NCI-H446 (cell line): ENCODE measurements at places on chromosomes 12 and 14.

- DNase-seq: peak; percentile 35
These were observed 144.7 kb downstream of the ALX1 start for GRCh38 chr12:85424581-85425348.

GRCh38 chr12:50296554-50296953 lies 13.2 kb upstream of the LIMA1 start:
- no peak for DNase-seq

GRCh38 chr12:77599782-77600467 lies 230.8 kb upstream of the NAV3 start:
- no peak for DNase-seq

GRCh38 chr12:89225808-89226411 lies 126.4 kb downstream of the DUSP6 start:
- no peak for DNase-seq

DNA sequence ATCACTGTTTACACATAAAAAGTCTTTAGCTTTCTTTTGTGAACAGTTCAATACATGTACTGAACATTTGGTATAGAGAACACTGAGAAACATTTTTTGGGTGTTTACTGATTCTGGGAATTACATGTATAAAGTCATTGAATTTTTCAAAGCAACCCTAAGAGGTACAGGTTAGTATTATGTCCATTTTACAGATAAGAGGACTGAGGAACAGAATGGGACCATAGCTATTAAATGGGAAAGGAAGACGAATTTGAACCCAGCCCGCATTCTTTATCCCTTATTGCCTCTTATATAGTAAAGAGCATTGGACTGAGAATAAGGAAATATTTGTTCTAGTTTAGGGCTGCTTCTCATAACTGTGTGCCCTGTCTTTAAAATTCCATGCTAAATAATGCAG lies 889 bp upstream of the KANSL2 start:
- DNase-seq: no peak

DNA sequence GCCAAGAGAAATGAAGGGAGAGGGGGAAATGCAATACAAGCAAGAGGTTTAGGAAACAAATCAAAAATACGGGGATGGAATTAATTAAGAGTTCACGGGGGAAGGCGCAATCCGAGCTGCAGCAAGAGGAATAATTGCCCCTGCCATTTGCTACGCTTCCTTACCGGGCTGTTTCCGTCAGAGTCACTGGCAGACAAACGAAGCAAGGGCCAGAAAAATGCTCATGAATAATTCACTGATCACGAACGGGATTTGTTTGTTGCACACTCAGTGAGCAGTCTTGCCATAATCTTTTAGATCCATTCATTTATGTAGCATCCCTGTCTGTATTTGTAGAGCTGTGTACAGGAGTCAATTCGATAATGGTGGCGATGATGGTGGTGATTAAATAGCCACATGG lies 39.0 kb downstream of the PLXNC1 start:
- no peak for DNase-seq

DNA sequence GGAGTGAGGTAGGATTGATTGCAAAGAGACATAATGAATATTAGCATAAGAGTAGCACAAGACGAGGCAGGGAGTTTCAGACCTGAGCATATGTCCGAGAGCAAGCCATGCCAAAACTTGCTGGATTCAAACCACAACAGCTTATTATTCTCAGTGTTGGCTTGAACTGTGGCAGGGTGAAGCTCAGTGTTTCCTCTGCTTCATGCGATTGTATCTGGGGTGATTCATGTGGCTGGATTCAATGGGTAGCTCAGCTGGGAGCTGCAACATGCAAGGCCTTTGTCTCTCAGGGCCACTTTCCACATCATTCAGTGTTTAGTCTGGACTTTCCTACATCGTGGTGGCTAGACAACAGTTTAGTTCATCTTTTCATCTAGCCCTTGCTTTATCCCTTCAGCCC lies 22.1 kb upstream of the E2F7 start:
- no peak for DNase-seq

DNA sequence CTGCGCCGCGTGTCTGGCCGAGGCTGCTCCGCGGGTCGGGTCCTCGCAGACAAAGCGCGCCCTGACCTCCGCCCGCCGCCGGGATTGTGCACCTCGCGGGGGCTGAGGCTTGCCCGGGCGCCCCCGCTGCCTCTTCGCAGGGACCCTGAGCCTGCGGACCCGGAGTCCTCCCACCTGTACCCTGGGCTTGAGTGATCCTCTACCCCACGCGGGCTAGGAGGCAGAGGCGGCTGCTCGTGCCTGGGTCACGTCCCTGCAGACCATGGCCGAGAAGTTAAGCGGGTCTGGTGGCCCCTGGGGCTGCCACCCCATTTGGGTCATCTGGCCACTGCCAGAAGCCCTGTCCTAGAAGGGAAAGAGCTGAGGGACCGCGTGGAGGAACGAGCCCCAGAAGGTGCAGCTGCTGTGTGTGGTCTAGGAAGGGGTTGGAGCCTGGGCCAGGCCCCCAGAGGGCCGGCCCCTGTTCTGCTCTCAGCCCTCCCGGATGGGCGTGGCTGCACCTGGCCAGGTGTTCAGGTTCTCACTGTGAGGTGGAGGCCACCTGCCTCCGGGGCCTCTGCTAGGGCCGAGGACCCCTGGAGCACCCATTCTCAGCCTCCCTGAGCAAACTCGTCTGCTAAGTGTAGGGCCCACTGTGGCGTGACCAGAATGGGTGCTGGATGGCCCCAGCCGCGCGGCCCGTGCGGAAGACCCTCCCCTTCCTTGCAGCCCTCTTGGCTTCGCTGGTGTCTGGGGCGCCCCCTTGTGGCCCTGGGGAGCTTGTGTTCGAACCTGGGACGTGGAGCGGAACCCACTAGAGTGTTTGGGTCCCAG lies 49.6 kb downstream of the LRCOL1 start:
- no peak for DNase-seq

DNA sequence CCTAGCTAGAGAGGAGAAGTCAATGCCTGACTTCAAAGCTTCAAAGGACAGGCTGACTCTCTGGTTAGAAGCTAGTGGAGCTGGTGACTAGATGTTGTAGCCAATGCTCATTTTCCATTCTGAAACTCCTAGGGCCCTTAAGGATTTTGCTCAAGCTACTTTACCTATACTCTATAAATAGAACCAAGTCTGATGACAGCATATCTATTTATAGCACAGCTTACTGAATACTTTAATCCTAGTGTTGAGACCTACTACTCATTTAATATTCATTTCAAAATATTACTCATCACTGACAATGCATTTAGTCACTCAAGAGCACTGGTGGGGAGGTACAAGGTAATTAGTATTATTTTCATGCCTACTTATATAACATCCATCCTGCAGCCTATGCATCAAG lies 137.2 kb upstream of the PELI2 start:
- no peak for DNase-seq

DNA sequence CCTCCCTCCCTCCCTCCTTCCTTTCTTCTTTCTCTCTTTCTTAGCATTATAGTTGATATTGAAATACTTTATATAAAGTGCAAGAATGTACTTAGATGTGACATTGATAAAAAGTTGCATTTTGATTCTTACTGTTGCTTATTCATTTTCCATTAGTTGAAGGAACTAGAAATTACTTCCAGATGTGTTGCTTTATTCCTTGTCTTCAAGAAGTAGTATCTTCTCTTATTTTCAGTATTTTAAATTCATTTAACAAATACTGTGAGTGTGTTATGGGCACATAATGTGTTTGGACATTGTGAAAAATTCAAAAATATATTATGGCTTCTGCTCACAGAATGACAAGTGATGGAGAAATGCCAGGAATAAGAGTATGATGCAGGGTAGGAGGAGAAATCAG lies 45.6 kb downstream of the TRMT5 start:
- DNase-seq: no peak

GRCh38 chr12:99706736-99707473 lies 59.4 kb downstream of the GARIN6 start:
- no peak for DNase-seq

- no peak for DNase-seq
These were observed 23.2 kb upstream of the MTHFD1 start for GRCh38 chr14:64364907-64365306.

GRCh38 chr14:92800012-92800411 lies 5.9 kb downstream of the GOLGA5 start:
- no peak for DNase-seq

- DNase-seq: no peak
These were observed 32.7 kb downstream of the VCPKMT start for GRCh38 chr14:50083467-50084337.

DNA sequence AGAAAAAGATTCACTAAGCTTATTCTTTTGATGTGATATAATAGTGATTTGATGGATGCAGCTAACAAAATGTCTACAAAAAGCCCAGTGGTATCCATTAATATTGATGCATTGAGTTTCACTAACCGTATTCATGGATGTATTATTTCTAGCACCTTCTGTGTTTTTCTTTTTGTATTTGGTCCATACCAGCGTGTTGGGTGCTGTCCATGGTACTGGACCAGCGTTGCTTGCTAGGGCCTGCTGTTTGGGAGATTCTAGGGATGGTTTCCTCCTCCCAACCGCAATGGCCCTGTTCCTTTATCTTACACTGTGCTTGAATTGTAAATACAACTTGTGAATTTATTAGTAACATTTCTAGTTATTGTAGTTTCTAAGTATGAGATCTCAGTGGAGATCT lies 31.7 kb downstream of the ANO4 start:
- no peak for DNase-seq

DNA sequence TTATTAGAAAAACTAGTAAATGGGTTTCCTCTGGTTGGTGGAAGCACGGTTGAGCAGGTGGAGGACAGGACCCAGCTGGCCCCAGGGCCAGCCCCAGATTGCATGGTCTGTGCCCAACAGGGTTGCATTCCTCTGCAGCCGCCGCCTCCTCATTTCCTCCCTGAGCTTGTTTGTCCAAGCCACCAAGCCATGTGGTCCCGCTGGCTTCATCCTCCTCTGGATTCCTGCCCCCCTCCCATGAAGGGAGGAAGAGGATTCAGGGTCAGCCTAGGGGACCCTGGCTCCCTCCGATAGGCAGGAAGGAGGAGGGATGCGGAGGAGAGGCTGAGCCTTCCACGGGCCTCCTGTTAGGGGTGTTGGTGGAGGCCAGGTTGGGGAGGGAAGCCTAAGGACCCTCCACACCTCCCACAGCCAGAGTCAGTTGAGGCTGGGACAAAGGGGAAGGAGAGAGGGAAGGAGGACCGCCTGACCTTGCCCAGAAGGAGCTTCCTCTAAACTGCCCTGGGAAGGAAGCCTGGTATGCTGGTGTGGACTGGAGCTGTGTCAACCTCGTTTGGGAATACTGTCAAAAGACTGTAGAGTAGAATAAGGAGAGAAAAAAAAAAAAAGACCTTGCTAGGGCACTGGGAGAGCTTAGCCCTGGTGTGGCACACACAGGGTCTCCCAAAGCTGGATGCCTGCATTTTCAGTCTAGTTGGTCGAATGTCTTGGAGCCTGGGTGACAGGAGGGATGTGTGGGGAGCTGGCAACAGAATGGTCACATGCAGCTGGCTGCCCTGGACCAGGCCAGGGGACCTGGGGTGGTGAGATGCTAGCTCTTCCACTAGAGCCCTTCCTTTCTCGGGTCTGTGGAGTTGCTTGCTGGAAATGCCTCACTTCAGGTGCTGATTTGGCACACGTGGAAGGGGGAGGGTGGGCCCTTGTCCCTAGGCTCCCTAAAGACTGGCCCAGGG lies 42.4 kb downstream of the PLEKHG3 start:
- DNase-seq: no peak

DNA sequence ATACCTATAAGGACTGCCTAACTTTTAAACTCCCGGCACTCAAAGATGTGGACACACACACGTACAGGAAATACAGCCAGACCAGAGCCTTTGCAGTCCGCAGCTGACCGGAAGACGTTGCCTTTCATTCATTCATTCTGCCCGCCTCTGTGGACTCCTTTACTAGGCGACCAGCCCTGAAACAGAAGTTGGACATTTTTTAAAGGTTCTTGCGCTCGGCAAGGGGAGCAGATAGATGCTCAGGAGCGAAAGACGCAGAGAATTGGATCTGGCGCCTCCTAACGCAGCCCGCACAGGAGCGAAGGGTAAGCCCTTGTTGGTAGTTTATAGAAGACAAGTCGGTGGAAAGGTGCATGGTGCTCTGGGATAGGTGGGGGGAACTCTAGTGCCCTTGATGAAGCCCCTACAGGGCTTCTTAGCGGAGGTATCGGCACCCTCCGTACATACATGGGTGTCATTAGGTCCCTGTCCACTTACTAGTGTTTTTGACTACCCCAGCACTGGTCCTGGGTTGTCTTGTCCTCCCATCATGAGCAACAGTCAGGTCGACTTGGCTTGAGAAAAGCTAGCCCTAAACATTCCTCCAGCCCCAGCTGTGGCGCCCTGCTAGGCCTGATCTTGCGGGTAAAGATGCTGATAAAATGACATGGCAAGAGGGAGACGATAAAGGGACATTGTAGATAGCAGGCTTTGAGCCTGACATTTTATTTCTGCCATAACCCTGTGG lies at the start of gene KDM2B:
Gene KDM2B, minus strand, starts transcription at position 65 of the 727 bp plus-strand sequence. CDS start 112 bp downstream, outside the sequence.
- DNase-seq: no peak

- DNase-seq: no peak
These were observed 46.2 kb upstream of the GRIP1 start for GRCh38 chr12:66725031-66725430.

- no peak for DNase-seq
These were observed 52.6 kb downstream of the AEBP2 start for GRCh38 chr12:19491863-19492262.

DNA sequence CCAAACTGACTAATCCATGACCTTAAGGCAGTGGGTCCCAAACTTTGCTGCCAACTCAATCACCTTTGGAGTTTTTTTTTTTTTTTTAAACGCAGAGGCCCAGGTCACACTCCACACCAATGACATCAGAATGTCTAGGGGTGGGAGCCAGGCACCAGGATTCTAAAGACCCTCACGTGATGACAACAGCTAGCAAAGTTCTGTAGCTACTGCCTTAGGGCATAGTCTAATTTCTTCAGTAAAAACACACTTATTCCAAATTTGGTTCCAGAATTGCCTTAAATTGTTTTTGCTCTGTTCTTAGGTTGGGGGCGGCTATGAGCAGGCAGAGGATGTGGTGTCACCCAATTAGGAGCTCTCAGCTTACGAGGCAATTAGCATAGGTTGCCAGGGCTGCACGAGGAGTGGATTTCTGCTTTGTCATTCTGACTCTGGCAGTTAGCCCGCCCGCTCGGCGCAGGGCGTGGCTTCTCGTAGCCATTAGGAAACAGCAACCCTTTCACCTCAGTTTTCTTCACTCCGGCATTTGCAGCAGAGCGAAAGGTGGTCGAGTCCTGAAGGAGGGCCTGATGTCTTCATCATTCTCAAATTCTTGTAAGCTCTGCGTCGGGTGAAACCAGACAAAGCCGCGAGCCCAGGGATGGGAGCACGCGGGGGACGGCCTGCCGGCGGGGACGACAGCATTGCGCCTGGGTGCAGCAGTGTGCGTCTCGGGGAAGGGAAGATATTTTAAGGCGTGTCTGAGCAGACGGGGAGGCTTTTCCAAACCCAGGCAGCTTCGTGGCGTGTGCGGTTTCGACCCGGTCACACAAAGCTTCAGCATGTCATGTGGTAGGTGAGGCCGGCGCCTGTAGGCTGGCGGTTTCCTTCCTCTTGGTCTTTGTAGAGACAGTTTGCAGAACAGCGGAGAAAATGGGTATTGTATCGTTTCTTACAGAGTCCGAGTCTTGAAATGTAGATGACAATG lies 16.7 kb upstream of the EID3 start:
- DNase-seq: peak; percentile 95

GRCh38 chr14:104778694-104779331 lies 16.7 kb downstream of the AKT1 start:
- no peak for DNase-seq

GRCh38 chr14:61533513-61534255 lies 161.6 kb upstream of the HIF1A start:
- DNase-seq: no peak

GRCh38 chr12:96436366-96437170 lies 36.3 kb upstream of the CDK17 start:
- DNase-seq: no peak
